ENCODE measurements at places on chromosomes 3 and 15.
A peak's percentile ranks its signal among the peaks of the same experiment; 100 is the strongest.

DNA sequence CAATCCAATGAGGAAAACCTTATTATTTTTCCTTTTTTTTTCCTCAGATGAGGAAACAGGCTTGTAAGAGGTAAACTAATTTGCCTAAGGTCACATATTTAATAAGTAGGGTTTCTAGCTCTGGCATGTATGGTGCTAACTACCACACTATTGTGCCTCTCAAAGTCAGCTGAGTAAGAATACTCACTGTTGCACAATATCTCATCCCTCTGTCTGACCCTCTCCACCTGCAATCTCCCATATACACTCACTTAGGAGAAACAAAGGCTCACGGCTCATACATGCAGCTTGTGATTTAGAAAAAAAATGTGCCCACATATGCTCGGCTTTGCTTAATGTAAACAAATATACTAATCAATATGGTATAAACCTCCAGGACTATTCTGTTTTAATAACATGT lies 10.4 kb upstream of the ARIH1 start:
- no peak for DNase-seq

DNA sequence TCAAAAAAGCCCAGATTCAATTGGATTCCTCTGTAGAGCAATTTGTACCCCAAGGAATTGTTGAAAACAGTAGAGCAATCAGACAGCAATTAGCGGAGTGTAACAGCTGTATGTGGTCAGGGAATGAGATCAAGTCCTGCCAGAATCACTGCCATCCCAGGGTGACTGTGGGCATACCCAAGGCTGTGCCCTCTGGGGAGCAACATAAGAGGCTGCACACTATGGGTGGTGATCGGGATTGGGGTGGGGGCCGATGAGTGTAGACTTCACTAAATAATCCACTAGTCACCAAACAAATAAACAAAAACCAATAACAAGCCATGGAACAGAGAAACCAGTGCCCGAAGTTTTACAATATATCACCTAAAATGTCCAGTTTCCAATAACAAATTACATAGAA lies 12.1 kb upstream of the ELP6 start:
- DNase-seq = no peak

DNA sequence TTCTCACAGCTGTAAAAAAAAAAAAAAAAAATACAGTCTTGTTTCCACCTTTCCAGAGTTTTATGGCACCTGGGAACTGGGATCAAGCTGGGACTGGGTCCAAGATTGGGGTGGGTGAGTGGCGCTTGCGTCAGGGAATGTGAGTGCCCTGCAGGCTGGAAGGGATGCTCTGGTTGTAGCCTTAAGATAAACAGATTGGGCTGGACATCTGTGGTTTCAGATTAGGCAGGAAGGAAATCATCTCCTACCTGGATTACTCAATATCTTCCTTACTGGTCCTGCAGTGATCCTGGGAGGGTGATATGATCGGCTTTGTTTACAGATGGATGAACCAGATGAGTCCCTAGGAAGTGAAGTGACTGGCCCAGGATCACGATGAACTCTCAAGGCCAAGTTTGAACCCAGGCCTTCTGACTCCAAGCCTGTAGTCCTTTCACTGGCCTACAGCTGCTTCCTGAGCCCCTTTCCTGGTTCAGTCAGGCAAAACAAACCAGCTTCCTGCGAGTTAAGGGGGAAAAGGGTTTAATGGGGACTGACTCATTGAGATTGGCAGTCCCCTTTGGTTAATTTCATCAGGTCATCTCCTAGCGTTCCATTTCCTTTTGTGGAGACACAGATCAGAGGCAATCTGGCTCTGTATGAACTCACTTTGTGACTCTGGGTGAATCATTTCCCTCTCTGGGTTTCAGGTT lies 179.8 kb downstream of the THSD4 start:
- DNase-seq = peak; percentile 100

DNA sequence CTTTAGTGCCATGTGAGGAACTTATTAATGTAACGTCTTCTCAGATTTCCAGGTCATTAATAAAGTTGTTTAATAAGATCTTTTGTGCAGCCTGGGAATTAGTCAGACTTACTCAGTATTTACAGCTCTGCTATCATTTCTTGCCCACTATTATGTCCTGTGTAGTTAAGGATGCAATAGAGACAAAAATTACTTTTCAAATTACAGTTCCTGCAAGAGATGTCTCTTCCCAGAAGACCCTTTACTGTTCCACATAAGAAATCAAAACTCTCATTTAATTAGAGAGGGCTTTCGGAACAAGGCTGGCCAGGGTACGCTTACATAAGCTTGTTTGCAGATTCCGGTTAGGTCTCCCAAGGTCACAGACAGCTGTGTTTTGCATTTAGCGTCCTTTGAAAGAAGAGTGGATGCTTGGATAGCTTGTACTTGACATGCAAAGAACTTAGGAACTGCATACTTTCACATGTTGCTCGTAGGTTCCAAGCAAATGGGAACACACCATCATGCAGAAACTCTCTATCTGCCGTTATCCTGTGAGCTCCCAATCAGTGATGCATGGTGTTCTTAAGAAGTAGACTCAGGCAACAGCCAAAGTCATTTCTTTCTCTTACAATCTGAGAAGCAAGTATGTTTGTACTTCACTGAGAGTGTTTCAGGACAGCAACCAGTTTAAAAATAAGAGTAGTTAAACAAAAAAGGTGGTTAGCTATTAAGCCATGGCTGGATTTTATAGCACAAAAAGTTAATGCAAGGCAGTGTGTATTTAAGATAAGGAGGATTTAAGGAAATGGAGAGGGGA lies 37.4 kb downstream of the FILIP1L start:
- DNase-seq = no peak

DNA sequence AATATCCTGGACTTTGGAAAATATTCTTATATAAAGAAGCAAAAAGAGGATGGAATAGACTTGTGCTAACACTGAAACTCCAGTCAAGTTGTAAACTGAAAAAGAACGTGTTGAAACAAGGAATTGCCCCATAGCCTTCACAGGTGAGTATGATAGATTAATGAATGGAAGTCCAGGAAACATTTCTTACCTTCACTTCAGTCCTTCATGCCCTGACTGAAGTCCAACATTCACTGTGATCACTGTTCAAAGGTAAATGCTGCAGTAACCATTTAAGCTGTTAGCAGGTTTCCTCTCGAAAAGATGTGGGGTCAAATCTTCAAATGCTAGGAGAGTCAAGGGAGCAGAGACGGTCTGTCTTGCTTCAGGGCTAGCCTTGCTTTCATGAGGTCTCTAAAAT lies 46.1 kb downstream of the SLC30A4 start:
- no peak for DNase-seq

DNA sequence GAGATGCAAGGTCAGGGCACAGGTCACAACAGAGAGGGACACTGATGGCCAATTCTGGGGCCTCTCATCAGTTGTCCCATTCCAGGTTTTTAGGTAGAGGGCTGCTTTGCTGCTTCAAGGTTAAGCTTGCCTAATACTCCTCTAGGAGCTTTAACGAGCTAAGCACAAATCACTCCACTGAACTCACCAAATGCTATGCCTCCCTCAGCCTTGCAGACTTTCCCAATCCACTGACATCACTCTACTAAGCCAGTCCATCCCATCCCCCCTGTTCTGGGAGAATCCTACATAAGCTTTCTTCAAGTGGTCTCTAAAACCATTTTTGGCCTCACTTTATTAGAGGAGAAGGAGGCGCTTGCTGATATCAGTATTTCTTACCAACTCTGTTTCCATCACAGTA lies 24.8 kb upstream of the PDCD6IP start:
- peak; percentile 11 for DNase-seq

GRCh38 chr3:50205413-50206276 lies 574 bp downstream of the SLC38A3 start:
- no peak for DNase-seq

DNA sequence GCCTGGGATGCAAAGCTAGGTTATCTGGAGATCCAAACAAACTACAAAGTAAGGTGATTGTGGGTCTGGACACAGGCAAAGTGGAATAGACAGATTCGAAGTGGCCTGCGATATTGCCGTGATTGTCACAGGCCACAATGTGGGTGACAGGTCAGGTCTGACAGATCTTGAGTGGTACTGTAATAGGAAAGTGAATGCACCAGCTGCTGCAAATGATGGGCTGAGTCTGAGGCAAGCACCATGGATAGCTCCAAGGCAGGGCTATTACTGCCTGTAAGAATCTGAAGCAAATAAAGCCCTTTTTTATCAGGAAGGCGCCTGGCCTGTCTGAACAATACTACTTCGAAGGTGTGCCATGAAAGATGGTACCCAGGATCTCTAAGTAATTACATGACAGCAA lies 10.0 kb downstream of the ARMC8 start:
- peak; percentile 26 for DNase-seq

DNA sequence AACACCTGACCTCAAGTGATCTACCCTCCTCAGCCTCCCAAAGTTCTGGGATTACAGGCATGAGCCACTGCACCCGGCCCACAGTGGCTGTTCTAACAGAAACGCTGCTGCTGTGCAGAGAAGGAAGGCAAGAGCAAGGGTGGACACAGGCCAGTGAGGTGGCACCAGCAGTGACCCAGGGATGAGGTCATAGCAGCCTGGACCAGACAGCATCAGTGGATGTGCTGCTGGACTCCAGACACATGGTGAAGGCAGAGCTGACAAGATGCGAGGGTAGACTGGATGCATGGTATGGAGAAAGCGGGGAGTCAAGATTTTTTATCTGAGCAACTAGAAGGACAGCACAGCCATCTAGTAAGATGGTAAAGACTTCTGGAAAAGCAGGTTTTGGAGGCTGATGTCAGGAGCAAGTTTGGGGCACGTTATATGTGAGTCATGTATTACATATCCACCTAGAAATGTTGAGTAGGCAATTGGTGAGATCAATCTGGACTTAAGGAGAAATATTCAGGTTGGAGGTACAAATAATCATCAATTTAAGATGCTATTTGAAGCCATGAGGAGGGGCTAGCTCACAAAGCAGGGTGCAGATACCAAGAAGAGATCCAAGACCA lies 22.1 kb upstream of the TJP1 start:
- no peak for DNase-seq

DNA sequence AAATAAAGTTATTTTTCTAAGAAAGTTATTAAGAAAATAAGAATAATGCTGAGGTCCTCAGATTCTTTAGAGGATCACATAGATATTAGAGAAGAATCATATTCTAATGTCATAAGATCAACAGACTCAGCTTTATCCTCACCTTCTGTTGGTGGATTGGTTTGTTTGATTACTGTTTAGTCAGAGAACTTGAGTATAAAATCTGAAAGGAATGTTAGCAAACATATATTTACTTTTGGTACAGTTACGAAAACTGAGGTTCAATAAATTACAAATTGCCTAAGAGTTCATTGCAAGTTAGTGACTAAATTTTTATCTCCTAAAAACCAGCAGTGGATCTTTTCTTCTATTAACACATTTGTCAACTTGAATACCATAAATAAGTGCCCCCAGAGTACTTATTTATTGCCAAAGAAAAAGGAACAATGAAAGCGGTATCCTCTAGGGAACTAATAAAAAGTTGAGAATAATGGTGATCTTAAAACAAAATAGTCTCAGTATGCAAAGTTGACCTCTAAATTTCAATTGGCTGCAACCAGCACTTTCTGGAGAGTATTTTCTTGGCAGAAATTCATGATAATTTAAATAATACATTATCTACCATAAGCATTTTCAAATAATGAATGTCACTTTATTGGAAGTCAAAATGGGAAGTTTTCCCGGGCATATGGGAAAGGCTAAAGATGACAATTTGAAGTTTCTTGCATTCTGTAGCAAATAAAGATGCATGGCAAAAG lies 296.8 kb downstream of the OTOL1 start:
- DNase-seq = no peak

- peak; percentile 69 for DNase-seq
Measured at GRCh38 chr15:88623061-88623460, 1.9 kb downstream of the AEN start.

DNA sequence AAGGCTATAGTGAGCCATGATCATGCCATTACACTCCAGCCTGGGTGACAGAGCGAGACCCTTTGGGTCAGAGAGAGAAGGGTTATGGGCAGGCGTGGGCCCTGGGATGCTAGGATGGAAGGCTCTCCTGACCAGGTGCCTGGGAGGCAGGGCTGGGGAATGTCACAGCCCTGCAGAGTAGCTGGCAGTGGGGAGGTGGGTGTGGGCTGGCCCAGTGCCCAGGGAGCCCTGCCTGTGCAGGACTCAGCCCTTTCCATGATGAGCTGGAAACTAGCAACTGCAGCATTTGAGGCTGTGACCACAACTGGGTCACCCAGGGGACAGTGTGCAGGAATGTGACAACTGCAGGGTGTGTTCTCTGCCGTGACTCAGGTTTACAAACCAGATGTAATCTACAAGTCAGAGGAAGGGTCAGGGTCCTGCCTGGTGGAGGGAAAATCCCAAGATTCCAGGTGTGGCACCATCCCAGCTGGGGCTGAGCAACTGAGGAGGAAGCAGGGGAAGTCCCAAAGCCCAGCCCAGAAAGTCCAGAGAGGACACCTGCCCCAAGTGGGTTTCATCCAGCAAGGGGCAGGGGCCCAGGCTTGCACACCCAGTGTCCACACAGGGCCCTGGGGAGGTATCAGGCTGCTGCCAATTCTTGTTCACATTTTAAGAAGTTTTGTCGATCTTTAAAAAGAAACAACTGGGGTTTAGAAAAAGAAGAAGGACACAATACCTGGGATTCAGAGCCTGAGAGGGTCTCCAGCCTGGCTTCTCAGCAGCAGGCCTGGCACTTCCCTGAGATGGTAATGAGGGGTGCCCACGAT lies 45.5 kb downstream of the SLC28A1 start:
- DNase-seq = peak; percentile 53

GRCh38 chr3:188431040-188431439 lies 277.1 kb downstream of the LPP start:
- DNase-seq = no peak

GRCh38 chr3:49006408-49007067 lies 653 bp upstream of the WDR6 start:
- DNase-seq = peak; percentile 15

Data from fibroblast of upper back skin (primary cell).